ENCODE measurements at places on chromosomes 2 and 18.

- peak; percentile 85 for DNase-seq
Observed at GRCh38 chr2:85811180-85812093, 57.6 kb downstream of the ATOH8 start.

GRCh38 chr2:120510751-120511395 lies 164.9 kb downstream of the INHBB start:
- DNase-seq = no peak

GRCh38 chr18:50429207-50429948 lies 54.5 kb downstream of the SKA1 start:
- peak; percentile 30 for DNase-seq

- no peak for DNase-seq
Observed at GRCh38 chr2:232748038-232748437, 28.3 kb downstream of the KCNJ13 start.

GRCh38 chr2:205937211-205937610 lies 148.8 kb downstream of the INO80D start:
- DNase-seq = no peak

DNA sequence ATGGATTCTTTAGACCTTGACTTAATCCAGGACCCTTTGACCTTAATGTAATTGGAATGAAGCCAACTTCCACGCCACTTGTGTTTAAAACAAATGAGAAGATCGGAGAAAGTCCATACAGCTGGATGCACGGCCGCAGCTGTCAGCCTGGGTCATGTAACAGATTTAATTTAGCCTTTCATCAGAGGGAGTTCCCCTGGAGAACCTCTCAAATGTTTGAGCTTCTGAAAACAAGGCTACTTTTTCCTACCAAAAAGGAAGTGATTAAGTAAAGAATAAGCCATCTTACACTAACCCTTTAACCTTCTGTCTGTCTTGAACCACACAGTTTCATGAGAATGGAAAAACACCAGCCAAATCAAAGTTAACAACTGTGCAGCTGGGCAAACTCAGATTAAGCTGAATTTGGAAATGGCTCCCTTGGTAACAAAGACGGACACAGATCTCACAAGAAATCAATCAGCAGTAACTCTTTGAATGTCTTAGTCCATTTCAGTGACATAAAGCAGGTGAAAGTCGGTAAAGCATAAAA lies 103.6 kb downstream of the DOCK10 start:
- peak; percentile 35 for DNase-seq

GRCh38 chr2:88350331-88351248 lies 101.9 kb downstream of the FOXI3 start:
- DNase-seq = peak; percentile 6

DNA sequence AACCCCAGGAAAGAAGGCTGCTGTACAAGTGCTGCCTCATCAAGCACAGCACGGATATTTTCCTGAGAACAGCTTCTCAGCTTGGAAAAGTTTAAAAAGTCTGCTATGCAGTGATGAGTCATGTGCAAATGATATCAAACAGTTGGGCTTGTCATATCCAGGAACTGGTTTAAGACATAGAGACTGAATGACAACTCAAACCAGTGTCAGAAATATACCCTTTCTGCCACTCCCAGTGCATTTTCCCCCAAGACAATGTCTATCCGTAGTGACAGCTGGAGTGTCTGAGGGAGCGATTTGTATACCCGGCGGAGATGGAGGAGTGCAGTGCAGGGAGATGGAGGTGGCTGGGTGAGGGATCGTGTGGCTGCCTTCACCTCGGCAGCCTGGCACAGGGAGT lies 28.2 kb downstream of the SOX11 start:
- peak; percentile 83 for DNase-seq

- DNase-seq = peak; percentile 3
Observed at GRCh38 chr2:40625849-40626248, 174.0 kb upstream of the SLC8A1 start.

DNA sequence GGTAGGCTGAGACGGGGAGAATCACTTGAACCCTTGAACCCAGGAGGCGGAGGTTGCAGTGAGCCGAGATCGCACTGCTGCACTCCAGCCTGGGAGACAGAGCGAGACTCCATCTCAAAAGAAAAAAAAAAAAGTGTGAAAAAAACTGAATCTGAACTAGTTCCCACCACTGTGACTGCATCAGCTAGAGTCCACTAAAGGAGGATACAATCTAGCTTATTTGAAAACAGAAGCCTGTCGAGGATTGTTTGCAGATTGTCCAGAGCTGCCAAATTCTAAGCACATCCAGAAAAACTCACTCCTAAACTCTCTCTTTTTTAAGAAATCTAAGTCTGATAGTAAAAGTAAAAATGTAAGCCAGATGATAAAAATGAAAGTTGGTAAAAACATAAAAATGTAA lies 10.6 kb downstream of the GFPT1 start:
- DNase-seq = peak; percentile 57

GRCh38 chr18:58451972-58452334 lies 176.9 kb downstream of the ALPK2 start:
- DNase-seq = no peak

GRCh38 chr2:191959209-191959608 lies 112.3 kb upstream of the CAVIN2 start:
- DNase-seq = no peak

DNA sequence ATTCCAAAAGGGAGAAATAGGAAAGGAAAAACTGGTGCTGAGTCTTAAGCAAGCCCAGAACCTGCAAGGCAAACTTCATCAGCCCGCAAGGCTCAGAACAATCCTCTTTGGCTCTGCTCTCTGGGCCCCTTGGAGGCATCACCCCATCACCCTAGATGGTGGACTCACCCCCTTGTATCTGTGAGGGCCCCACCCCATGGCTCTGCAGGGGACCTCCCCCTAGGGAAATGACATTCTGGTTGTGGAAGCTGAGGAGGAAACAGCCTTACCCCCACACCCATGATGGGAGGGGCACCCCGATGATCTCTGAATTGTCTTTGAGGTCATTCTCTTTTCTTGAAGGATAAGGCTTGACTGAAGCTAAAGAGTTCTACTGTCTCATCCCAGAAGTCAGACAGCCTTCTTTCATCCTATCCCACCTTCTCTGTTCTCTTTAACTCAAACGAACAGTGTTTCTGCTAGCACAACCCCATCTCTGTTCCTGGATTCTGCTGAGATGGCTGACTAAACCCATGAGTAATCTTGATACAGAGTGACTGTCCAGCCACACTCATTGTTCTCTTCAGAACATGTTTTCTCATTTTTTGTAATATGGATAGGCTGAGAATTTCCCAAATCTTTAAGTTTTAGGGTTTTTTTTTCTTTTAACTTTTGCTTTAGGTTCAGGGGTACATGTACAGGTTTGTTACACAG lies 492.1 kb upstream of the MYT1L start:
- no peak for DNase-seq

DNA sequence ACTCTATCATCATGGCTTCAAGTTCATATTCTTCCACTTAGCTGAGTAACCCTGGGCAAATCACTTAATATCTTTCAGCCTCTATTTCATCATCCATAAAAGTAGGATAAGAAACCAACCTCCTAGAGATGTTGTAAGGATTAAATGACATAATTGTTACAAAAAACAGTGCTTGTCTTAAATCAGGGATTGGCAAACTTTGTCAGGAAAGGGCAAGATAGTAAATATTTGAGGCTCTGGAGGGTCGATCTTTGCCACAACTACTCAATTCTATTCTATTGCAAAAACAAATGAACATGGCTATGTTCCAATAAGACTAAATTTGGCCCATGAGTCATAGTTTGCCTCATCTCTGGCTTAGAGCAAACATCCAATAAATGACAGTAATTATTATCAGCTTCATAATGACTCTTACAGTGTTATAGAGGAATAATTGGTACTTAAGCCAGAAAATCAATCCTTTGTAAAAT lies 184.7 kb downstream of the SATB2 start:
- peak; percentile 40 for DNase-seq

GRCh38 chr2:152171718-152172117 lies 3.8 kb downstream of the STAM2 start:
- peak; percentile 62 for DNase-seq

- no peak for DNase-seq
Observed at GRCh38 chr18:54888933-54889332, 60.7 kb downstream of the RAB27B start.

DNA sequence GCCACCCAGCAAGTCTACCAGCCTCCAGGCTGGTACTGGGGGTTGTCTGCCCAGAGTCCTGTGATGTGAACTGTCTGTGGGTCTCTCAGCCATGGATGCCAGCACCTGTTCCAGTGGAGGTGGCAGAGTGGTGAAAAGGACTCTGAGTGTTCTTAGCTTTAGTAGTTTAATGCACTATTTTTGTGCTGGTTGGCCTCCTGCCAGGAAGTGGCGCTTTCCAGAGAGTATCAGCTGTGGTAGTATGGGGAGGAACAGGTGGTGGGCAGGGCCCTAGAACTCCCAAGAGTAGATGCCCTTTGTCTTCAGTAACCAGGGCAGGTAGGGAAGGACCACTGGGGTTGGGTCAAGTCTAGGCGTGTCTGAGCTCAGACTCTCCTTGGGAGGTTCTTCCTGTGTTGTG lies 356.7 kb downstream of the STK39 start:
- DNase-seq = no peak

GRCh38 chr2:241041589-241042158 lies 43.3 kb downstream of the SNED1 start:
- DNase-seq = no peak

DNA sequence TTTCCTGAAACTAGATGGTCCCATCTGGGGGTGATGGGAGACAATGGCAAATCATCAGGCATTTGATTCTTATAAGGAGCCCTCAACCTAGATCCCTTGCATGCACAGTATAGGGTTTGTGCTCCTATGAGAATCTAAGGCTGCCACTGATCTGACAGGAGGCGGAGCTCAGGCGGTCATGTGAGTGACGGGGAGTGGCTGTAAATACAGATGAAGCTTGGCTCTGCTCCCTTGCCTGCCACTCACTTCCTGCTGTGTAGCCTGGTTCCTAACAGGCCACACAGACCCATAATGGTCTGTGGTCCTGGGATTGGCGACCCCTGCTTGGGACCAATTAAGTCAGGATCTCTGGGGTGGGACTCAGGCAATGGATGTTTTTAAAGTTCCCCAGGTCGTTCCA lies 293.4 kb downstream of the ZNF521 start:
- DNase-seq = no peak

- DNase-seq = no peak
Observed at GRCh38 chr18:76923485-76924085, 101.2 kb downstream of the ZNF236 start.

GRCh38 chr2:120981443-120981842 lies 245.8 kb downstream of the GLI2 start:
- peak; percentile 49 for DNase-seq

DNA sequence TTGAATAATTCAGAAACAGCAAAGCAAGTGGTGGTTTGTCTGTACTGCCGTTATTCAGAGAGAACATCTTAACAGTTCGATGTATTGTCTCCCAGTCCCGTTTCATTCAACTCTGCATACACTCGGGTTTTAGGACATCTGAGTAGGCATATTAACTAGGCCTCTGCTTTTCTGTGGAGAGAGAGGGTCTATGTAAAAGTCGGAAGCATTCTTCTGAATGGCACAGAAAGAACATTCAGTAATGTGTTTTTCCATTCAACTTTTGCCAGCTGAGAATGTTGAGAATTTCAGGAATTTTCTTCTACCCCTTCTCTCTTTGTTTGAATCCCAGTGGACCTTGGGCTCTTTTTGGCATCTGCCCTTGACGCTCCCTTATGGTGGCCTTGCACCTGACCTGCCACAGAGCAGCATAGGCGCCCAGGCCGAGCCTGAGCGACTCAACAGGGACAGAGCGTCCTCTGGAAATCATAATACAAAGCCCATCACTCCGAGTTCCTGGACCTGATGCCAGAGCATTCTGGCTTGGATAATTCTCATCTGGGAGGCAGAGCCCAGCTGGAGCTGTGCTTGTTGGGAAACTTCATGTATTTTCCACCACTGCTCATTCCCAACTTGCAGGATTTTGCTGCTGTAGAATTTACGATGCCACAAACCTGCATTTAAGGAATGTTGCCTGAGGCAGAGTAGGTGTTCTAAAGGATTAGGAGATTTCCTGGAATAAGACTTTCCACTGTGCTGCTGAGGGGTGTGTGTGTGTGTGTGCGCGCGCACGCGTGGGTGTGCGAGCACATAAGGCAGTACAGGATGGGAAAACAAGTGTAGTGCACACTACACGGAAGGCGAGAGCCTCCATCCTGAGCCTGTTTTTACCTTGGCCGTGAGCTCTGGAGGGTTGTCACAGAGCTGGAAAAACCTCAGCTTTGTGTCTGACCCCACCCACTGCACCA lies 77.2 kb upstream of the TXNDC2 start:
- DNase-seq = peak; percentile 35

- DNase-seq = no peak
Observed at GRCh38 chr18:8548186-8548585, 61.1 kb upstream of the RAB12 start.

GRCh38 chr2:1309507-1309906 lies 103.8 kb upstream of the TPO start:
- no peak for DNase-seq

DNA sequence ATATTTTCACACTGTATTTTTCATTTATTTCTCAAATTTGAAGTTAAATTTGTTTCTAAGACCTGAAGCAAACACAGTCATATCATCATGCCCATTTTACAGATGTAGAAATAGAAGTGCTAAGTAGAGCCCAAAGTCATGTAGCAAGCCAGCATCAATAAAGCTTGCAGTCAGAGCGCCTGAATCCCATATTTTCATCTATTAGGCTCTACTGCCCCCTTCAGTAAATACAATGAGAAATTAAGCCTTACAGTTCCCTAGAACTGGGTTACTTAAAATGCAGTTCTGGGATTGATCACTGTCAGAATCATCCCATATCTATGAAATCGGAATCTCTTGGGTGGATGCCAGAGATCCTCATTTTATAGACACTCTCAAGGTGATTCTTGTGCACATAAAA lies 419.9 kb downstream of the TGIF1 start:
- DNase-seq = peak; percentile 41

GRCh38 chr18:5974696-5975095 lies 79.4 kb upstream of the TMEM200C start:
- DNase-seq = no peak

GRCh38 chr2:222738809-222739208 lies 67.4 kb downstream of the MOGAT1 start:
- DNase-seq = no peak

DNA sequence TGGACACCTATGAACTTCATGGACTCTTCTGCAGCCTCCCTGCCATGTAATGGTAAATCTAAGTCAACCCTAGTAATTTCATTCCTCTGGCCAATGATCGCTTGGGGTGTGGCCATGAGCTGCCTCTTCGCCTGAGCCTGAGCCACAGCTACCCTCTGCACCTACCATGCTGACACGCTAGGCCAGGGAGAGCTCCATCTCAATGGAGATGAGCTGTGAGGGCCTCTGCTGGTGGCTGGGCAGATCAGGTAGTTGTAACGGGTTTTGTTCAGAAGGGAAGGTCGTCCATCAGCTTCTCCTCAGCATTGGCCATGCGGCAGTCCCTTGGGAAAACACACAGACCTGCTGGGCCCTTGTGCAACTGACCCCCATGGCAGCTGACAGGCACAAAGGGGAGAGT lies 24.4 kb downstream of the MPHOSPH10 start:
- no peak for DNase-seq

- DNase-seq = no peak
Observed at GRCh38 chr18:41858761-41859555, 96.1 kb upstream of the PIK3C3 start.

GRCh38 chr2:10283106-10284062 lies 19.3 kb upstream of the HPCAL1 start:
- no peak for DNase-seq

GRCh38 chr2:17083902-17084301 lies 418.3 kb upstream of the CYRIA start:
- no peak for DNase-seq

Measured in umbilical cord (tissue), 2 donors.